Stimulated activated CD4-positive, alpha-beta T cell treated with anti-CD3 and anti-CD28 coated beads, TNF-alpha, amount 100 ng/mL, for 4 hours (primary cell): ENCODE measurements at places on chromosomes 13 and 19.

GRCh38 chr13:75804054-75804453, 167.9 kb downstream of the LMO7 start:
- DNase-seq = no peak

DNA sequence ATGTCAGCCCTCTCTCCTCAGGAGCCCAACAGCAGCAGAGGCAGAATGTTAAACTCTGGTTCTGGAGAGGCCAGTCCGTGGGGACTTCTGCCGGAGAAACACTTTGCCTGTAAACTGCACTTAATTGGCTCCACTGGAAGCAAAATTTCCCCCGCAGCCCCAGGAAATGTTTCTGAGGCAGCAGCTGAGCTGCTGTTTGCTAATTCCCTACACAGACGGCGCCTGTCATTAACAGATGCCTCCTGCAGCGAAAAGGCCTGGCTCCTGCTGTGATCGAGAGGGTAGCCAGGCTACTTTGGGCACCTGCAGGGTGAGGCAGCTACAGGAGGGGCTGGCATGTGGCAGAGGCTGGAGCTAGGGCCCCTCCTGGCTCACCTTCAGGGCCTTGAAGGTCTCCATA, 5.2 kb upstream of the TM6SF2 start:
- DNase-seq = no peak

DNA sequence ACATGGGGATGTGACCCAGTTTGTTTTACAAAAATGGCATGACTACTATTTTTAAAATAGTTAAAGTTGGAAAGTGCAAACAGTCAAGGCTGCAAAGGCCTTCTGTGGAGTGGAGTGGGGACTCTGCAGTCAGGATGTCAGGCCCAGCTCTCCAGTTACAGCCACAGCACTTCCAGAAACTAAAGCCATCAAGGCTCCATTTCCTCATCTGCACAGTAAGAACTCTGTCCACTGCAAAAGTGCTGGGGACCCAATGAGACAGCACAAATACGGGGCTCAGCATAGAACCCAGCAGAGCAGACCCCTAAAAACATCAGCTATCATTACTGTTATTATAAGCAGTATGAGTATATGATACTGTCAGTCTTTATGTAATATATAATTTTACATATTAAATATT, 73.6 kb downstream of the SACS start:
- DNase-seq = no peak

GRCh38 chr13:32254916-32255723, 60.0 kb downstream of the ZAR1L start:
- DNase-seq = no peak

DNA sequence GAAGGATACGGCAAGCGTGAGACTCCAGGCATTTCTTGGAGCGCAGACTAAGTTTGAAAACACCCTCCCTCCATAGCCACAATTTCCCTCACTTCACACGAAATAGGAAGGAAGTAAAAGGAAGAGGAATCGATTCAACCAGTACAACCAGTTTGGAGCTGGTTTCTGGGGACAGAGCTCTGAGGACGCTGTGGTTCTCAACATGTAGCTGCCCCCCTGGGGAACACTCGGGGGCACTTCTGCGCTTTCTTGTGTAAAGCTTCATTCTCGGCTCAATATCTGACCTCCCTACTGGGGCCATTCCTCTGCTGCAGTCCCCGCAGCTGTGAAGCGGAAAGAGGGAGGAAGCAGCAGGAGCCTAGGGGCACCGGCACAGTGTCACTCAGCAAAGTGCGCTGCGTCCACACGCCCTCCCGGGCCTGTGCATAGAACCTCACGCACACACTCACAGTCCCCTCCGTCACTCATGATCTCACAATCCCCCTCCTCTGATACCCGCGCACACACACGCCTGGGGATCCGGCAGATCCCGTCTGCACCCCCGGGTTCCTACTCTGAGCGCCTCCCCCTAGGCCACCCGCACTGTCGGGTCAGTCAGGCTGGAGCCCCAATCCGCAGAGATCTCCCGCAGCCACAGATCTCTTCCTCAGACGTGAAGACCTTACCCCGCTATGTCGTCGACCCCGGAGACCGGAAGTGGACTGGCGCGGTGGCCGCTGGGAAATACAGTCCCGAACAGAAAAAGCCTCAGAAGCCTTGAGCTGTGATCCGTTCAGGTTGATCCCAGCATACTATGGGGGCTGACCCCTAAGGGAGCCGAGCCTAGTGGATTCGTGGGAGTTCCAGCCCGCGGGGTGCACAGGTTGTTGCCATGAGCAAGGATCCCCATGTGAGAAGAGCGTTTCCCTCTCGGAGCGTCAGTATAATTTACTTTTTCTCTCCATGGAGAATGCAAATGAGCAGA, at the start of gene ZNF780A:
ZNF780A (minus strand) TSS at position 703 of the 964 bp plus-strand sequence. CDS start 6,190 bp downstream, outside the sequence.
- peak; percentile 49 for DNase-seq

DNA sequence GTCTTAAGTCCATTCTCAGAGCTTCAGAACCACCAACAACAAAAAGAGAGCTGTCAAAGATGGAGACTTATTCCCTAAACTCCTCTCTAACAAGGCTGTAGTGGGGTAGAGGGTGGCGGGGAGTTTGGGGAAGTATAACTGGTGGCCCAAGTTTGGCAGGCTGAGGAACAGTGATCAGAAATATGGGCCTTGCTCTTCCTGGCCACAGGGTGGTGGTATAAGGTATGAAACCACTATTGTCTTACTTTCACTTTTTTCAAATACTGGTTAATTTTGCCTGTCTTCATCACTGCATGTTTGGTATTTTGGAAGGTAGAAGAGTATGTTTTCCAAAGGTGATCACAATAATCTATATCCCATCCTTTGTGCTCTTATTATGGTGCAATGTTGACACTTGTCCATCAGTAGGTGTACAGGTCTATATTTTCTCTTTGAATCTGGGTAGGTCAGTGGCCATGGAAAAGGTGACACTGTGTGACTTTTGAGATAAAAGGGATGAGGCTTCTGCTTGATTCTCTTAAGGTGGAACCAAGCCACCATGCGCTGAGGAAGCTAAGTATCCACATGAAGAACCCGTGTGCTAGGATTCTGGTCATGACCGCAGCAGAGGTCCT, 23.2 kb upstream of the GPC5 start:
- no peak for DNase-seq

GRCh38 chr13:73765651-73766384, 368.4 kb downstream of the KLF12 start:
- peak; percentile 65 for DNase-seq

- no peak for DNase-seq
Measured at GRCh38 chr13:31629085-31629780, 110.1 kb upstream of the RXFP2 start.
